ENCODE measurements at places on chromosomes 5 and 9.

- DNase-seq: no peak
Observed at GRCh38 chr9:15310107-15310850, 3.3 kb upstream of the TTC39B start.

- no peak for DNase-seq
Observed at GRCh38 chr5:53779541-53779981, 219.1 kb downstream of the NDUFS4 start.

DNA sequence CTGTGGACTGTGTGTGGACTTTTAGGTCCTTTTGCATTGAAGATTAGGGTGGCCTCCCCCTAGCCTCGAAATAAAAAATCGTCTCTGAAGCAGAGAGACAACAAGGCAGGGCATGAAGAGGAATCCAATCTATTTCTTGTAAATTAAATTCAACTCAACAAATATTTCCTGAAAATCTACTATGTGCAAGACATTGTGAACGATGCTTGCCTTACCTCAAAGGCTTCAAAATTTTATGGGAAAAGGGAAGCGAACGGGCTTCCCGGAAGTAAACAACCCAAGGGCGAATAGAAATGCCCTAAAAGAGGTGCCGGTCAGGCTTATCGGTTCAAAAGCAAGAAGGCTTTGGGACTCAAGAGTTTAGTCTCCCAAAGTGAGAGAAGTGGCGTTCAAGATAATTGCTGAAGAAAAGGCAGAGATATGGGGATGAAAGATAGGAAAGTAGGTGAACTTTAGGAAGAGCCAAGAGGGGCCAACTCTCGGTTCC, 525 bp downstream of the KIF24 start:
- DNase-seq: no peak

DNA sequence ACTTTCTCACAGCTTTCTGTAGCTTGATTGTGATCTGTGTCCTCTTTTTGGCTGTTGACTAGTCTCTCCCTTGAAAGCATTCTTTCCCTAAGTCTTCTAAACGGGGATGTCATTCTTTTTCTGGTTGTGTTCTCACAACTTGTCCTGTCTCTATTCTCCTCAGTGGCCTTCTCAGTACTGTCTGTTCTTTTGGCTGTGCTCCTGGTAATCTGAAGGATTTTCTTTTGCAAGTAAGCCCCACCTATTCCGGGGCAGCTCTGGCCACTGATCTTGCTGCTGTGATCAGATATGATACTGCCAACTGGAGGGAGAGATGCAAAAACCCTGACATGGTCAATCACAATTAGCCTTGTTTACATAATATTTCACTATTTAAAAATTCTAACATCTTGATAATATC, 172.2 kb downstream of the CDC42SE2 start:
- DNase-seq: no peak

- DNase-seq: no peak
Observed at GRCh38 chr5:33984671-33985124, at the start of gene SLC45A2. SLC45A2 (minus strand) TSS chr5:33984693; CDS start chr5:33984583, 110 bp downstream.

DNA sequence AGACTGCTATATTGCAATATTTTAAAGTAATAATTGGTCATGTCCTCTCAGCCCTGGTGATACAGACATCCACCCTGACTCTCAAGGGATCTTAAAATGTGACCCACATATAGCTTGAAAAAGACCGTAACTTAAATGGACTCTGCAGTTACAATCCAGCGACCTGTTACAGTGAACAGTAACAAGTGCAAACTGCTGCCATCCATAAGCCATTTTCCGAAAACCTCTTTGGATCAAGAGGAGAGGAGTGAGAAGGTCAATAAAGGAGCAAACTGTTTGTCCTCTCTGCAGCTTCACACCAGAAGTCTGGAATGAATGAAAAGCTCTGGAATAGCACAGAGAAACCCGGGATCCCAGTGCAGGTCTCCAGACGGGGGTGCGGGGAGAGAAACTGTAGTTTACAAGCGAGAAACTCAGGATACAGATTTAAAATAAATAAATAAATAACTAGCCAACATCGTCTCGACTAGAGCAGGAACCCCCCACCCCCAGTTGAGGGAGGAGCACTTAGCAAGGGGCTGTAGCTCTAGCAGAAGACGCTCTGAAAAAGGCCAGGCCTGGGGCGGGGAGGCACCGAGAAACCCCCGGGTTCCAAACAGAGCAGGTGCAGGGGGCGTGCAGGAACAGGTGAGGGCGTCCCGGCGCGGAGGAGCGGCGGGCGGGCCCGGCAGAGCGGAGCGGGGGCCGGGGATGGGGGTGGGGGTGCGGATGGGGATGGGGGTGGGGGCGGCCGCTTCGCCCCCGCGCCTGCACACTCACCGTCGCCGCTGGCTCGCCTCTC, 572 bp downstream of the ZDHHC21 start:
- DNase-seq: no peak

GRCh38 chr9:122835313-122835731, 6.9 kb upstream of the PDCL start:
- no peak for DNase-seq

- no peak for DNase-seq
Observed at GRCh38 chr5:61597684-61598083, 265.6 kb downstream of the ZSWIM6 start.

DNA sequence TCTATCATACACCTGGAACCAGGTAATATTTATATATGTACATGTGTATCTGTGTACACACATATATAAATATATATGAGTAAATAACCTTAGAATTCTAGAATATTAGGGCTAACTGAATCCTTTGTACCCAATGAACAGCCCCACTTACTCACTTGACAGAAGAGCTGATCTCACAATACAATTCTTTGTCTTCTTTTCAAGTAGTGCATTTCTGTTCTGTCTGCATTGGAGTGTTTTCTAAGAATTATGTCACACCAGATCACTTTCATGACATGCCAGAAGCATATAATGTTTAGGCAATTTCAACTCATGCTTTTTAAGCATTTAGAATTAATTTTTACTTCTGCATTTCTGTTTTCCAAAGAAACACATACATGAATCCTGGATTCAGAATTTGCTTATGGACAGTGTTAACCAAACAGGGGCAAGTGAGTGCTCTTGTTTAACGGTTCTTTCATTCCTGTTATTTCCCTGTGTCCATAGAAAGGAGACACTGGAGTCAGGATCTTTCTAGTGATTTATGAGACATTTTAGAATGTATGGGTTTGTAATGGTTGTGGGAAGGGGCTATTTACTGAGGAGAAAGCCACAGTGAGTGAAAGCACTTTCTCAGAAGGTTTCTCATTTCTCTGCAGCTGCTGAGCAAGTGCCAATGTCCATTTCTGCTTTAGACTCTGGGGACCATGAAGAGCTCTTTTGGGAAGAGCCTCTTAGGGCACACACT, 123.2 kb downstream of the RMI1 start:
- DNase-seq: no peak

DNA sequence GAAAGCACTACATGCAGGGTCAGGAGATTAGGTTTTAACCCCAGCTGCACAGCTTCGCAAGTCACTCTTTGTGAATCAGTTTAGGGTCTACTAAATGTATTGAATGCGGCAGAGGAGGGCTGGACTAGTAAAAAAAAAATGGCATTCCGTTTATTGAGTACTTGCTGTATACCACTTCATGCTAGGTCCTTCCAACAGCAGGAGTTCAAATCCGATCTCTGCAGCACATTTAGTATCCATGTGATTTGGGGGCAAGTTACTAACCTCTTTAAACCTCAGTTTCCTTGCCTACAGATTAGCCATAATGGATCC, 204.4 kb downstream of the SNCAIP start:
- DNase-seq: no peak

- no peak for DNase-seq
Observed at GRCh38 chr9:112198646-112199045, 23.5 kb upstream of the SUSD1 start.

- DNase-seq: no peak
Observed at GRCh38 chr5:77232574-77233358, 22.3 kb downstream of the PDE8B start.

GRCh38 chr5:178486239-178486641, 104.0 kb downstream of the COL23A1 start:
- no peak for DNase-seq

GRCh38 chr9:87682618-87683017, 43.3 kb upstream of the CTSL start:
- no peak for DNase-seq
